Panc1 (cell line): ENCODE measurements at places on chromosomes 7 and 10. TPM values are rescaled to one million over a fixed set of nuclear protein-coding genes. Genes with fewer than 3 reads are reported as not detected.
A peak's percentile ranks its signal among the peaks of the same experiment; 100 is the strongest.

Gene FEZF1
- total RNA-seq, result not detected

DNA sequence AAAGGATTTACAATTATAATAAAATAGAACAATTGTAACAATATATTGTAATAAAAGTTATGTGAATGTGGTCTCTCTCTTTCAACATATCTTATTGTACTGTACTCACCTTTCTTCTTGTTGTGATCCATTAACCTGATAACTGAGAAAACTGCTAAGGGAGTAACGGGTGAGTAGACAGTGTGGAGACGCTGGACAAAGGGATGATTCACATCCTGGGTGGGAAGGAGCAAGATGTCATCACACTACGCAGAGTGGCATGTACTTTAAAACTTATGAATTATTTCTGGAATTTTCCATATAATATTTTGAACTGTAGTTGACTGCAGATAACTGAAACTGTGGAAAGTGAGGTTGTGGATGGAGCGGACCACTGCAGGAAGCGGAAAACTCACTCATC lies 91.2 kb upstream of the PLPP4 start:
- no peaks in the 10 kb centered on the region for H3K36me3 ChIP-seq
- H3K4me3 ChIP-seq, result no peak overlapping the region
- no peaks in the 10 kb centered on the region for H3K4me1 ChIP-seq
- no peak overlapping the region for H3K27ac ChIP-seq
- peaks cover 10% of the 10 kb centered on the region for H3K27me3 ChIP-seq

DNA sequence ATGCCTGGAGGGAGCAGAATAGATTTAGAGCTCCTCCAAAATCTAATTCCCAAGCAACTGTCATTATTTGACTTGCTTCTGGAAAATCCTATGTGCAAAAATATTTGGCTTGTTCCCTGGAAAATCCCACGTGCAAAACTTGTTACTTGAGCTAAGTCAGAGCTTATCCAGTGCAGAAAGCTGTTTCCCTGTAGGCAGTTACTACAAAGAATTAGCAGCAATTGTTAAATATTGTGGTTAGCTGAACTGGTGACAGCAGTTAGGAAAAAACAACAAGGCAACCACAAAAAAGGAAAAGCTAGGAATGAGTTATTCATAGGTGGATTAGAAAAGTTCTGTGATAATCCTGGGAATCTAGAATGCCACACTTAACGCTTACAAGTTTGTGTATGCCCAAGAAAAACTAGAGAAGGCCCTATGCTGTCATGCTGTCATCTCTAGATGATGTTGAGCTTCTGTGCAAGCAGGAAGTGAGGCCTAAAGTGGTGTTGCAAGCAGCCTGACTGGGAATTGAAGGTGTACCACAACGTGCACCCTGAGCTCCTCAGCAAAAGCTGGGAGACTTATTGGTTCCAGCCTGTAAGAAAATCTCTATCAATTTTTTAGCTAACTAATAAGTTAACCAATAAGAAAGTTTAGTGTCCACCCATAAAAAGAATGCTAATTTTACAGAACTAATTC lies 738.6 kb upstream of the LRRTM3 start:
- no peak overlapping the region for H3K27ac ChIP-seq
- DNase-seq, result no peak
- H3K4me1 ChIP-seq, result no peaks in the 10 kb centered on the region
- no peaks in the 10 kb centered on the region for H3K36me3 ChIP-seq
- no peaks in the 10 kb centered on the region for H3K27me3 ChIP-seq
- no peak overlapping the region for H3K4me3 ChIP-seq

Gene MNX1
- total RNA-seq, result 3.6 TPM

Gene TRIM73
- total RNA-seq, result 4.1 TPM

Gene TAS2R3
- 0.49 TPM for total RNA-seq

Gene MYOZ1
- not detected for total RNA-seq

Gene STEAP1B
- 3.3 TPM for total RNA-seq

Gene FBXO24
- 0.59 TPM for total RNA-seq

- no peak overlapping the region for H3K4me3 ChIP-seq
- no peaks in the 10 kb centered on the region for H3K27me3 ChIP-seq
- DNase-seq, result no peak
- no peaks in the 10 kb centered on the region for H3K36me3 ChIP-seq
Measured at GRCh38 chr10:68804692-68805091, 22.6 kb upstream of the STOX1 start.

Gene FAM237B
- total RNA-seq, result not detected

DNA sequence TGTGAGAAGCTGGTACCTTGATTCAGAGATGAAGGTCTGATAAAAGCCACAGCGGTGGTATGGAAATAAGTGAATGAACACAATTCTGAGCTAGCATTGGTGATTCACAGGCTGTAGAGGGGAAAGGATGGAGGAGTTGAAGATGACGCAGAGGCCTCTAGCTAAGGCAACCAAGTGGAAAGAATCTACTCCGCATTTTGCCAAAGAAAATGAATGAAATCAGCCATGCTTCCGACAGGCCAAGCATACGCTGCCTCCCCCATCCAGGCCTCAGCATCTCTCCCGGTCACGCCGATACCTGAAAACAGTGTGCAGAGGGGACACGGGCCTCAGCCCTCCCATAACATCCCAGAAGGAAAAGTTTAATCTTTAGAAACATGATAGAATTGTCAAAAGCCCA lies 124.3 kb upstream of the UNC5B start:
- no peak for DNase-seq
- H3K36me3 ChIP-seq, result no peaks in the 10 kb centered on the region
- no peak overlapping the region for H3K4me3 ChIP-seq
- H3K4me1 ChIP-seq, result no peaks in the 10 kb centered on the region
- H3K27ac ChIP-seq, result no peak overlapping the region
- no peaks in the 10 kb centered on the region for H3K27me3 ChIP-seq

Gene SNCG
- total RNA-seq, result 5.2 TPM

Gene ZKSCAN1
- 55.5 TPM for total RNA-seq

- H3K36me3 ChIP-seq, result no peaks in the 10 kb centered on the region
- 0 out of 2 replicates have a peak, but pooled peaks cover 5% of the 10 kb centered on the region for H3K4me1 ChIP-seq
- no peak overlapping the region for H3K27ac ChIP-seq
Measured at GRCh38 chr10:99519690-99520039, 13.1 kb upstream of the NKX2-3 start.

- no peak overlapping the region for H3K27ac ChIP-seq
- H3K36me3 ChIP-seq, result no peaks in the 10 kb centered on the region
- peaks cover 28% of the 10 kb centered on the region for H3K4me1 ChIP-seq
- no peaks in the 10 kb centered on the region for H3K27me3 ChIP-seq
- H3K4me3 ChIP-seq, result no peak overlapping the region
- DNase-seq, result no peak
Measured at GRCh38 chr7:27997188-27997707, 183.3 kb downstream of the JAZF1 start.

DNA sequence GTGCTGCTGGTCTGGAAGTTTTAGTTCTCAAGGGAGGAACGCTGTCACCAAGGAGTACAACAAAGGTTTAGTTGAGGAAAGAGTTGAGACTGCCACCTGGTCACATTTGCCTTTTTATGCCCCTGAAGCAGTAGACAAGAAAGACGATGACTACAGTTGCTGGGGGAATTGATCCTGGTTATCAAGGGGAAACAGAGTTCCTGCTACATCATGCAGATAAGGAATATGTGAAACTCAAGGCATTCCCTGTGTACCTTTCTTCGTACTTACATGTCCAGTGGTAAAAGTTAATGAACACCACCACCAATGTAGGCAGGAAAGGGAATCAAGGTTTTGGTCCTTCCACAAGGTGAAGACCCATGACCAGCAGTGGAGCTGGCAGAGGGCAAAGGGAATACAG lies 31.8 kb downstream of the SLC35B4 start:
- DNase-seq, result no peak
- H3K36me3 ChIP-seq, result no peaks in the 10 kb centered on the region
- peaks cover 5% of the 10 kb centered on the region; the same call in 1 of the 2 replicates for H3K27me3 ChIP-seq
- H3K4me1 ChIP-seq, result no peaks in the 10 kb centered on the region

DNA sequence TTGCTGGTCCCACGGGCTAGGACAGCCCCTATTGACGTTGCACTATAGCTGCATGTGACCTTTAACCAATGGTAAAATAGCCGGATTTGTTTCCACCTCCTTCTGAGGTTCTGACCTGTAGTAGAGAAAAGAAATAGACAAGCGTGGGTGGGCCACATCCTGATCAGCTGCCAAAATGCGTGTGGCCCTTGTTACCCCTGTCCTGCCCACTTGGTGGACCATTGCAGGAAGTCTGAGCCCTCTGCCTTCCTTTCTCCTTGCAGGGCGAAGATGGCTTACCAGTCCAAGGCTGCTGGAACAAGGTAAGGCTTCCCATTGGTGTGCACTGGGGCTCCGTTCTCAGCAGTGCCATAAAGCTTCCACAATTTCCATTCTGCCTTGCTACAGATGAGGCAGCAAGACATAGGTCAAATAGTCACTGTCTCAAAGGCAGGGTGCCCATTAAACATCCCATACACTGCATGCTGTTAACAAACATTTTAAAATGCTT lies 95.9 kb upstream of the MACROH2A2 start:
- DNase-seq, result no peak
- no peak overlapping the region for H3K4me3 ChIP-seq
- no peaks in the 10 kb centered on the region for H3K36me3 ChIP-seq
- no peak overlapping the region for H3K27ac ChIP-seq
- no peaks in the 10 kb centered on the region for H3K4me1 ChIP-seq
- H3K27me3 ChIP-seq, result no peaks in the 10 kb centered on the region

DNA sequence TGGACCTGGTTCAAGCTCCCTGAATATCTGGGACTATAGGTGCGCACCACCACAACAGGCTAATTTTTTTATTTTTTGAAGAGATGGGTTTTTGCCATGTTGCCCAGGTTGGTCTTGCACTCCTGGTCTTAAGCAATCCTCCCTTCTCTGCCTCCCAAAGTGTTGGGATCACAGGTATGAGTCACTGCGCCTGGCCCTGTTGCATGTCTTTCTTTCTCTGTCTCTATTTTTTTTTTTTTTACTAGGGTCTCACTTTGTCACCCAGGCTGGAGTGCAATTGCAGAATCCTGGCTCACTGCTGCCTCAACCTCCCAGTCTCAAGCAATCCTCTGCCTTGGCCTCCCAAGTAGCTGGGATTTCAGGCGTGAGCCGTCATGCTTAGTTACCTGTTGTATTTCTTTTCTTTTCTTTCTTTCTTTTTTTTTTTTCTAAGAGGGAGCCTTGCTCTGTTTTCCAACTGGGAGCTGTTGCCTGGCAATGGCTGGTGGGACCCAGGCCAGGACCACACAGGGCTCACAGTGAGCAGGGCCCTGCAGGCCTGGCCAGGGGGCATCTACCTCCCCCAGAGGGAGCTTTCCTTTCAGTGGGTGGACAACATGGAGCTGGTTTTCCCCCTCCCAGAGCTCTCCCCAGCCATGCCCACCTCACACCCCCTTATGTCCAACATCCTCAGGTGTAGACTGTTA lies 6.0 kb downstream of the MYL7 start:
- no peak overlapping the region for H3K4me3 ChIP-seq
- H3K27ac ChIP-seq, result no peak overlapping the region
- H3K36me3 ChIP-seq, result no peaks in the 10 kb centered on the region
- DNase-seq, result no peak
- H3K4me1 ChIP-seq, result peaks cover 12% of the 10 kb centered on the region
- H3K27me3 ChIP-seq, result no peaks in the 10 kb centered on the region

Gene CTAGE4
- 5.9 TPM for total RNA-seq

Gene DKK1
- 563 TPM for total RNA-seq

GRCh38 chr7:83559887-83560286 lies 89.1 kb downstream of the SEMA3E start:
- no peak overlapping the region for H3K4me3 ChIP-seq
- H3K36me3 ChIP-seq, result no peaks in the 10 kb centered on the region
- H3K4me1 ChIP-seq, result no peaks in the 10 kb centered on the region
- H3K27me3 ChIP-seq, result no peaks in the 10 kb centered on the region

GRCh38 chr10:95864906-95865813 lies 42.6 kb upstream of the CC2D2B start:
- no peaks in the 10 kb centered on the region for H3K36me3 ChIP-seq
- H3K4me3 ChIP-seq, result no peak overlapping the region
- DNase-seq, result peak; percentile 46
- H3K27me3 ChIP-seq, result no peaks in the 10 kb centered on the region

- no peak overlapping the region for H3K27ac ChIP-seq
- no peaks in the 10 kb centered on the region for H3K36me3 ChIP-seq
- peaks cover 6% of the 10 kb centered on the region; the same call in 1 of the 2 replicates for H3K4me1 ChIP-seq
- no peaks in the 10 kb centered on the region for H3K27me3 ChIP-seq
- no peak for DNase-seq
- no peak overlapping the region for H3K4me3 ChIP-seq
Measured at GRCh38 chr10:89037096-89037495, 46.5 kb downstream of the FAS start.

GRCh38 chr10:7082967-7083366 lies 327.9 kb downstream of the SFMBT2 start:
- no peak for DNase-seq
- no peaks in the 10 kb centered on the region for H3K27me3 ChIP-seq
- H3K36me3 ChIP-seq, result no peaks in the 10 kb centered on the region
- no peaks in the 10 kb centered on the region for H3K4me1 ChIP-seq

Gene SLF2
- 38.8 TPM for total RNA-seq

- peaks cover 33% of the 10 kb centered on the region for H3K36me3 ChIP-seq
- no peak overlapping the region for H3K4me3 ChIP-seq
- no peak for DNase-seq
- no peaks in the 10 kb centered on the region for H3K27me3 ChIP-seq
- no peak overlapping the region for H3K27ac ChIP-seq
Measured at GRCh38 chr10:112438356-112438755, 8.4 kb downstream of the ZDHHC6 start.

- H3K4me3 ChIP-seq, result no peak overlapping the region
- no peak overlapping the region for H3K27ac ChIP-seq
- H3K36me3 ChIP-seq, result no peaks in the 10 kb centered on the region
Measured at GRCh38 chr7:55307123-55307916, 57.8 kb upstream of the LANCL2 start.

DNA sequence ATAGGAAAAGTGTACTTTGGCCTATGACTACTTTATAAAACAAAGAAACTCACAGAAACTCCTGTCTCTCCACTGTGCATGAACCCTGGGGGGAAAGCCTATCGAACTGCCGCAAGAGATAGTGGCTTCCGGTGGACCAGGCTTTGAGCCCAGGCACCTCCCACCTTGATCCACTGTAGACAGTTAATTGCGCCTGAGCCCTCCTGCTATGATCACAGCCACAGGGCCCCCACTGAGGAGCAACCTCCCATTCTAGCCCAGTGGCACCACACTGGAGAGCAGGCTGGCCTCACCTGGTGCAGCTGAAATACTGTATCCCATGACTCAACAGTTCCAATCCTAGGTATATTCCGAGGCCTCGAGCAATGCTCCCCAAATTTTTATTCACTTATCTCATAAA lies 98.8 kb downstream of the COBL start:
- no peak overlapping the region for H3K27ac ChIP-seq
- no peaks in the 10 kb centered on the region for H3K36me3 ChIP-seq
- DNase-seq, result no peak
- no peak overlapping the region for H3K4me3 ChIP-seq
- H3K27me3 ChIP-seq, result peaks cover 2% of the 10 kb centered on the region; the same call in 1 of the 2 replicates
- H3K4me1 ChIP-seq, result no peaks in the 10 kb centered on the region

GRCh38 chr10:51117794-51118193 lies 43.5 kb downstream of the PRKG1 start:
- H3K27ac ChIP-seq, result no peak overlapping the region
- no peaks in the 10 kb centered on the region for H3K36me3 ChIP-seq
- H3K4me1 ChIP-seq, result no peaks in the 10 kb centered on the region
- H3K27me3 ChIP-seq, result no peaks in the 10 kb centered on the region
- no peak overlapping the region for H3K4me3 ChIP-seq
- no peak for DNase-seq

Gene CACNB2
- total RNA-seq, result not detected

DNA sequence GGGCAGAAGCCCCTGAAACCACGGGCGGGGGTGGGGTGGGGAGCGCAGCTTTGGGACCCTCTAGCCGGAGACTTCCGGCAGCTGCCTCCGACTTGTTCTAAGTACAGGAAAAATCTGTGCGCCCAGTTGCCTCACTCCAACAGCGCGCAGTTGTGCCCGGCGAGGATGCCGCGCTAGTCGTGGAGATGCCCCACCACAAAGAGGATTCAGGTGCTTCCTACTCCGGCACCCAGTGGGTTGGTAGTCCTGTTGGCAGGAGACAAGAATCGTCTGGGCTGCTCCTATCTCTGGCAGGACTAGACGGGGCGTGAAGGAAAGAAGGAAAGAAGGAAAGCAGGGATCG lies 465 bp upstream of the NPY start:
- H3K36me3 ChIP-seq, result no peaks in the 10 kb centered on the region
- DNase-seq, result no peak
- H3K4me3 ChIP-seq, result no peak overlapping the region; the same call in 1 of the 2 replicates
- peaks cover 3% of the 10 kb centered on the region; the same call in 1 of the 2 replicates for H3K4me1 ChIP-seq
